Stimulated activated memory B cell treated with anti-CD40 and anti-IgM and Interleukin-4, amounts not matched to agents 10 μg/mL and 1 μg/mL and 100 μg/mL, for 72 hours (primary cell): ENCODE measurements at places on chromosomes 1 and 21.
A peak's percentile ranks its signal among the peaks of the same experiment; 100 is the strongest.

DNA sequence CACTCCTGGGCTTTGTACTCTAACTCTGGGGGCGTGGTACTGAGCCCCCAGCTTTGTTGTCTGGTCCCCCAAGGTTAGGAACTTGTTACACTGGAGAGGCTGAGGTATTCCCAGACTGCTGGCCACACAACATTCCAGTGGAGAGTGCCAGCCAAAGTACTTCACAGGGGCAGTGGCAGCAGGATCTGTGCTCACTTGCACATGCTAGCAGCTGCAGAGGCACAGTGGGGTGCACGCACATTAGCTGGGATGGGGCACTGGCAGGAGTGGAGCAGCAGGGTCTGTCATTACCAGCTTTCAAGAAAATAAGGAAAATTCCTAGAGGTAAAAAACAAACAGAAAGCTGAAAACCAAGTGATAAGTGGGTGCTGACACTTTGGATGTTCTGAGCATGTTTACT is 31.0 kb downstream of the ZNF691 start:
- no peak for ATAC-seq

GRCh38 chr1:36208978-36209703 is 15.1 kb upstream of the THRAP3 start:
- no peak for ATAC-seq

DNA sequence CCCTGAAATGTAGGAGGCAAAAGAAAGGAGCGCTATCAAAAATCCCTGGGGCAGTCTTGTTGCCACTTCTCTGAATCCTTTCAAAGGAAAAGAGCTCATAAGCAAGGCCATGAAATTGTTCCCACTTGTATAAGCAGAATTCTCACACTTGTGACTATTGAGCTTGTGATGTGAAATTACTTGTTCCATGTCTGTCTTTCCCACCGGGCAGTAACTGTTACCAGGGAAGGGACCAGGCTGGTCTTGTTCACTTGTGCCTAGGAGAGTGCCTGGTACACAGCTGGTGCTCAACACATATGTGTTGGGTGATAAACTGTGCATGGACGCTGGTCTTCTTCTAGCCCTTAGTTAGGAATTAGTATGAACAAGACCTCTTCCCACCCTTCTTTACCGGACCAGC is 150.6 kb downstream of the CDC7 start:
- ATAC-seq = no peak

- ATAC-seq = peak; percentile 86
Observed at GRCh38 chr1:40153073-40153770, 8.0 kb upstream of the RLF start.

GRCh38 chr21:42533306-42533962 is 19.8 kb downstream of the SLC37A1 start:
- no peak for ATAC-seq
